Activated CD4-positive, alpha-beta memory T cell treated with anti-CD3 and anti-CD28 coated beads, Interleukin-2, amount 10 ng/mL, durations not matched to agents 7 days and 5 days (primary cell): ENCODE measurements at places on chromosomes 3 and 15. TPM values are rescaled to one million over a fixed set of nuclear protein-coding genes. Genes with fewer than 3 reads are reported as not detected.

RAB5A gene
- 64.5 TPM for total RNA-seq

EPHA3 gene
- not detected for total RNA-seq

HGD gene
- 0.96 TPM for total RNA-seq

SCAMP5 gene
- total RNA-seq: 0.81 TPM

PLCH1 gene
- 0.08 TPM for total RNA-seq

SLC9C1 gene
- total RNA-seq: not detected

CHRNA3 gene
- total RNA-seq: not detected

CDC25A gene
- total RNA-seq: 20.1 TPM

CASR gene
- 0.10 TPM for total RNA-seq

XCR1 gene
- not detected for total RNA-seq

SLC27A2 gene
- 30.3 TPM for total RNA-seq

RYR3 gene
- not detected for total RNA-seq

LRRC15 gene
- total RNA-seq: not detected

CPNE9 gene
- total RNA-seq: 0.33 TPM

SAMD7 gene
- not detected for total RNA-seq

SLC26A6 gene
- 56.0 TPM for total RNA-seq

COLQ gene
- 3.6 TPM for total RNA-seq

C3orf20 gene
- total RNA-seq: not detected

SLC38A3 gene
- not detected for total RNA-seq

DNA sequence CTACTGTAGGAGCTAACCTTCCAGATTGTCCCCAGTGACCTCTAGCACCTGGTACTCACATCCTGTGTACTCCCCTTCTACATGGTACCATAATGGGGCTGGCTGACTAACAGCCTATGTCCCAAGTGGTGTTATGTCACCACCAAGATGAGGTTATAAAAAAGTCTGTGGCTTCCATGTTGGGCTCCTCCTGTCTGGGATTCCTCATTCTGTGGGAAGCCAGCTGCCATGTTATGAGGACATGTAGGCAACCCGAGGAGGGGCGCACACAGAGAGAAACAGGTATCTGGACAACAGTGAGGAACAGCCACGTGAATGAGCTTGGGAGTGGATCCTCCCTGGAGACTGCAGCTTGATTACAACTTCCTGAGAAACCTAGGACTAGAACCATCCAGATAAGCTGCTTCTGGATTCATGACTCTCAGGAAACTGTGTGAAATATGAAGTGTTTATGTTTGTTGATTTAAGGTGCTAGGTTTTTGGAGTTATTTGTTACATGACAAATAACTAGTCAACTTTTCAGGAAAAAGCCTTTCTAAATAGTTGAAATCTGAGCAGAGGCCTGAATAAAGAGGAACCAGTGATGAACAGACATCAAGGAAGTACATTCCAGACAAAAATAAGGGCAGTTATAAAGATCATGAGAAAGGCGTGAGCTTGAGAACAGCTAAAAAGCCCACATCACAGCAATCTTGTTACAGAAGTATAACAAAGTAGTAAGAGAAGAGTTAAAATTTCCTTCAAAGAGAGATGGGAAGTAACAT lies 21.7 kb downstream of the GOLIM4 start:
- no peak overlapping the region for H3K27ac ChIP-seq
- H3K27me3 ChIP-seq: peaks cover under 1% of the 10 kb centered on the region
- no peaks in the 10 kb centered on the region for H3K4me1 ChIP-seq
- no peak overlapping the region for H3K4me3 ChIP-seq

GRCh38 chr3:129827765-129828164 lies 65.7 kb downstream of the TMCC1 start:
- H3K27ac ChIP-seq: no peak overlapping the region
- peak; percentile 63 for DNase-seq
- H3K36me3 ChIP-seq: no peaks in the 10 kb centered on the region
- peaks cover 26% of the 10 kb centered on the region for H3K4me1 ChIP-seq
- H3K27me3 ChIP-seq: no peaks in the 10 kb centered on the region
- H3K4me3 ChIP-seq: no peak overlapping the region

- H3K27ac ChIP-seq: no peak overlapping the region
- H3K4me1 ChIP-seq: peaks cover 12% of the 10 kb centered on the region
Measured at GRCh38 chr3:18870074-18870640, 278.2 kb upstream of the KCNH8 start.

DNA sequence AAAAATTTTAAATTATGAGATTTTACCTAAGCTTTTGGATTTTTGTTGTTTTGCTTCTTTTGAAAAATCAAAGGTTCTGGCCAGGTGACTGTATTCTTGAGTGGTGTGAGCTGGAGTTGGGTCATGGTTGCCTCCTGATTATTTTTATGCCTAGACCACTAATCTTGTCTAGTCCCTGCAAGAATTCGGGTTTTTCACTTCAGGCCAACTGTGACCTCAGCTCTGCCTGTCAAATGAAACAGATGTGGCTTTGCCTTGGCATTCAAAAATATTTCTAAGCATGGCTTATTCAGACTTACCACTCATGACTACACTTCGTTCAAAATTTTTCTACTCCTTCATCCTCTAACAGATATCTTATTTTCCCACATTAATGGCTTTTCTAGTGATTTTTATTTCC lies 25.4 kb upstream of the CDV3 start:
- H3K27ac ChIP-seq: no peak overlapping the region
- H3K4me1 ChIP-seq: no peaks in the 10 kb centered on the region
- no peak overlapping the region for H3K4me3 ChIP-seq
- no peaks in the 10 kb centered on the region for H3K36me3 ChIP-seq

DNA sequence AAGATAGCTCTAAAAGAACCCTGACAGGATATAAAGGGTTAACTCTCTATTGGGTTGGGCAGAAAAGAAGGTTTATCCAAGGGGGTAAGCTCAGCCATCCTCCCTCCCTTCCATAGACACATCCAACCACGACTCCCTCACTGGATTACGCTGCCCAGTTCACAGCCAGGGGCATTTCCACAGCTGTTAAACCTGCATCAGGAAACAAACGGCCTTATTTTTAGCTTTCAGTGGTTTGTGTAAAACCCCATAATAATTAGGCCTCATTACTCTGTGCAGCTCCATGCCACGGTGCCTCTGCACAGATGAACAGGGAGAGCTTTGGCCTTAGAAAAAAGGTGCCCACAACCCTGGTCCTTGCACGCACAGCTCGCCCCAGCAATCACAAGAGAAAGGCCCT lies 110.6 kb downstream of the GABRB3 start:
- H3K4me1 ChIP-seq: no peaks in the 10 kb centered on the region
- H3K27me3 ChIP-seq: no peaks in the 10 kb centered on the region
- DNase-seq: no peak
- no peak overlapping the region for H3K27ac ChIP-seq
- no peak overlapping the region for H3K4me3 ChIP-seq

DNA sequence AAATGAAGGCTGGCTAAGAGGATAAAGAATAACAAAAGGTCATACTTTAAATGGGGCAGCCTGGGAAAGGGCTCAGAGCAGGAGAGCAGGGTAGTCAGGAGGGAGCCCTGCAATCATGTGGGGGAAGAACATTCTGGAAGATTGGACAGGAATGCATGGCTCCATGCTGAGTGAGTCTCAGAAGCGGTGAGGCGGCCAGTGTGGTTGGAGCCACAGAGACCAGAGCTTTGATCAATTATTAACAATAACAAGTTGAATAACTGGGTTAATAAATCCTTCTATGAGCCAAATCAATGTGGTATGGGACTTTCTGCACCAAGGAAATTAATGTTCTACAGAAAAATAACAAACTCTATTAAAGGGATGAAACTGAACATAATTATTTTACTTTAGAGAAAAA lies 57.9 kb upstream of the DCUN1D1 start:
- H3K27ac ChIP-seq: no peak overlapping the region
- H3K27me3 ChIP-seq: no peaks in the 10 kb centered on the region
- DNase-seq: no peak
- H3K4me3 ChIP-seq: no peak overlapping the region
- no peaks in the 10 kb centered on the region for H3K4me1 ChIP-seq

DNA sequence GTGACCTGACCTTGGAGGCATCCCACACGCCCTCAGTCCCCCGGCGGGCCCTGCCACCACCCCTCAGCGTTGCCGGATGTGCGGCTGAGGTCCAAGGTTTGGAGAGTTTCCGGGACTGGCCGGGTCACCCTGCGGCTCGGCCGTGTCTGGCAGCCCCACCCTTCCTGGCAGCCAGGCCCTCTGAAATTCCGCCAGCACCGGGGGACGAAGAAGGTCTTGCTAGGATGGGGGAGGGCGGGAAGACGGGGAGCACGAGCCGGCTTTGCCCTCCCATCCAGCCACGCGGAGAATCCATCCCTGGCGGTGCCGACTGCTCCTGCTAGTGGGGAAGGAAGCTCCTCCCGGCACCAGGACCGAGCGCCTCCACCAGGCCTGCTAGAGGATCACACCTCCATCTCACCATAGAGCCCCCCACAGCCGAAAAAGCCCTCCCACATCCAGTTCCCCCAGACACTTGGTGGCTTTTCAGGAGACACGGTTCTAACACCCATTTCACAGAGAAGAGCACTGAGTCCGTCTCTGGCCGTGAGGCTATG lies 81.5 kb downstream of the CPN2 start:
- DNase-seq: no peak
- no peak overlapping the region for H3K4me3 ChIP-seq
- peaks cover 22% of the 10 kb centered on the region for H3K27me3 ChIP-seq
- H3K27ac ChIP-seq: peak overlapping the region; percentile 1
- peaks cover 31% of the 10 kb centered on the region for H3K4me1 ChIP-seq

- H3K27ac ChIP-seq: no peak overlapping the region
- no peak overlapping the region for H3K4me3 ChIP-seq
- H3K27me3 ChIP-seq: no peaks in the 10 kb centered on the region
- H3K4me1 ChIP-seq: no peaks in the 10 kb centered on the region
Measured at GRCh38 chr3:19348500-19348899, 200.2 kb downstream of the KCNH8 start.

- no peak for DNase-seq
- H3K4me1 ChIP-seq: no peaks in the 10 kb centered on the region
- H3K4me3 ChIP-seq: no peak overlapping the region
- H3K36me3 ChIP-seq: no peaks in the 10 kb centered on the region
Measured at GRCh38 chr3:181623924-181624694, 87.6 kb upstream of the SOX2 start.

GRCh38 chr15:90883976-90884718 lies at the start of gene FES:
FES (plus strand) TSS chr15:90884504; CDS start chr15:90885046, 542 bp downstream.
- peak within 1 kb of the TSS; percentile 41 for H3K4me3 ChIP-seq
- DNase-seq: no peak
- H3K27me3 ChIP-seq: no peaks in the 10 kb centered on the region
- peak within 1 kb of the TSS; percentile 78 for H3K27ac ChIP-seq
- H3K36me3 ChIP-seq: peaks cover 50% of the 10 kb centered on the region

DNA sequence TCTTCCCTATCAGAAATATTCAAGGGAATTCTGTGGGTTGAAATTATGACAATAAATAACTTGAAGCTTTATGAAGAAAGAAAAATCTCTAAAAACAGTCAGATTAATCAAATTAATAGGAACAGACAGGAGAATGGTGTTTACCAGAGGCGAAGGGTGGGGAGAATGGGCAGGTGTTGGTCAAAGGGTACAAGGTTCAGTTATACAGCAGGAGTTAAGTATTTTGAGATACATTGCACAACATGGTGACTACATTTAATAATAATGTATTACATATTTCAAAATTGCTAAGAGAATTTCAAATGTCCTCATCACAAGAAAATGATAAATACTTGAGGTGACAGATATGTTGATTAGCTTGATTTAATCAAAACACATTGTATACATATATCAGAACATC lies 18.6 kb downstream of the SPCS1 start:
- peaks cover 15% of the 10 kb centered on the region for H3K36me3 ChIP-seq
- no peaks in the 10 kb centered on the region for H3K27me3 ChIP-seq
- H3K27ac ChIP-seq: no peak overlapping the region
- no peak for DNase-seq

DNA sequence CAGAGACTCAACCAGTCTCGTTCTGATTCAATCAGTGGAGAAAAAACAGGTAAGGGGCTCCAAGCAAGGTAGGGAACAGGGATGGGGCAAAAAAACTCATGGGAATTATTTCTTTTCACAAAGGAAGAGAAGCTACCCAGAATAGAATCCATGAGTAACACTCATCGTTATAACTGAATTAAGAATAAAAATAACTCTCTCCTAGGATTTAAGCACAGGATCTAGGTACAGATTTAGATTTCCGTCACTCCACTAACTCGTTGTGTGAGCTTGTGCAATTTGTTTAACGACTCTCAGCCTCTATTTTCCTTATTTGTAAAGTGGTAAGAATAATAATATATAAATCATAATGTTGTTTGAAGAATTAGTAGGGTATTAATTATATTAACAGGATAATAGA lies 68.6 kb downstream of the ADAMTS9 start:
- H3K27ac ChIP-seq: no peak overlapping the region
- H3K36me3 ChIP-seq: no peaks in the 10 kb centered on the region
- no peak overlapping the region for H3K4me3 ChIP-seq
- DNase-seq: no peak
- H3K4me1 ChIP-seq: no peaks in the 10 kb centered on the region

GRCh38 chr15:89442671-89443307 lies 53.6 kb downstream of the RHCG start:
- no peaks in the 10 kb centered on the region for H3K4me1 ChIP-seq
- H3K27ac ChIP-seq: no peak overlapping the region
- peak; percentile 57 for DNase-seq

GRCh38 chr3:94249491-94250079 lies 186.7 kb downstream of the NSUN3 start:
- H3K36me3 ChIP-seq: no peaks in the 10 kb centered on the region
- H3K4me1 ChIP-seq: no peaks in the 10 kb centered on the region

DNA sequence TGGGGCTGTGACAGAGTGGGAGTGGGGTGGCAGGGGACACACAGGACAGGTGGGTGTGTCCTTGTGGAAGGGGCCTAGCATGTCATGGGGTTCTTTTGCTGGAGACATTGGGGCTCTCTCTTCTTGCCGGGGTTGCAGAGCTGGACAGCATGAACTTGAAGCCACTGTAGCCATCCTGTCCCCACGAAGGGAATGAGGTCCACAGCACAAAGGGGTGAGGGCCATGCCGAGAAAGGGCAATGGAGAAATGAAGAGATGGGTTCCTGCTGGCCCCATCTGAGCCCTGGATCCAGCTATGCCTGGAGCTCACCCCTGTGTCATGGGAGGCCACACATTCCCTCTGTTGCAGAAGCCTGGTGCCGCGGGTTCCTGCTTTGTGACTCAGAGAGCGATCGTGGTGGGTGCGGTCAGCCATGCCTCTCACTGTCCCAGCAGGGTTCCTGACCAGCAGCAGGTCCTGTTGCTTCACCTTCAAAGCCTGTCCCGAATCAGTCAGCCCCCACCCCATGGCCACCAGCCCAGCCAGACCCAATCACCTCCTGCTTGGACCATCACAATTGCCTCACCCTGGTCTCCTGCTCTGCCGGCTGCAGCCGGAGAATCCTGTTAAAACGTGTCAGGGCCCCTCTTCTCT lies 50.0 kb downstream of the DNAJB8 start:
- no peaks in the 10 kb centered on the region for H3K4me1 ChIP-seq
- no peak overlapping the region for H3K4me3 ChIP-seq
- H3K27me3 ChIP-seq: no peaks in the 10 kb centered on the region
- H3K36me3 ChIP-seq: no peaks in the 10 kb centered on the region
- DNase-seq: no peak
- H3K27ac ChIP-seq: no peak overlapping the region

- H3K27me3 ChIP-seq: peaks cover 38% of the 10 kb centered on the region
- no peaks in the 10 kb centered on the region for H3K36me3 ChIP-seq
- no peak overlapping the region for H3K27ac ChIP-seq
- H3K4me1 ChIP-seq: peaks cover 13% of the 10 kb centered on the region
- DNase-seq: peak; percentile 25
Measured at GRCh38 chr3:13078163-13078905, 5.1 kb upstream of the IQSEC1 start.
